GM04503 (cell line): ENCODE measurements at places on chromosomes 2 and 18.
A peak's percentile ranks its signal among the peaks of the same experiment; 100 is the strongest.

DNA sequence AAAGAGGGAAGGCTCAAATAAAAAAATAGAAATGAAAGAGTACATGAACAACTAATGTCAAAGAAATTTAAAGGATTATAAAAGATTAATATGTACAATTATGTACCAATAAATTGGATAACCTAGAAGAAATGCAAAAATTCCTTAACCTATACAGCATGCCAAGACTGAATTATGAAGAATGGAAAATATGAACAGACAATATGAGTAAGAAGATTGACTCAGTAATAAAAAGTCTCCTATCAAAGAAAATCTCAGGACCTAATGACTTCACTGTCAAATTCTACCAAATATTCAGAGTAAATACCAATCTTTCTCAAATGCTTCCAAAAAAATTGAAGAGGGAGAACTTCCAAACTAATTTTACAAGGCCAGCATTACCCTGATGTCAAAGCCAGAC, 120.2 kb upstream of the SPOPL start:
- DNase-seq: no peak

GRCh38 chr2:23596316-23596885, 211.4 kb downstream of the KLHL29 start:
- DNase-seq: no peak

GRCh38 chr2:99858951-99859596, 283.3 kb downstream of the AFF3 start:
- DNase-seq: peak; percentile 61

- no peak for DNase-seq
These were observed 37.9 kb downstream of the USP34 start for GRCh38 chr2:61432990-61433389.

- no peak for DNase-seq
These were observed 121.5 kb upstream of the LTBP1 start for GRCh38 chr2:32825291-32825712.

DNA sequence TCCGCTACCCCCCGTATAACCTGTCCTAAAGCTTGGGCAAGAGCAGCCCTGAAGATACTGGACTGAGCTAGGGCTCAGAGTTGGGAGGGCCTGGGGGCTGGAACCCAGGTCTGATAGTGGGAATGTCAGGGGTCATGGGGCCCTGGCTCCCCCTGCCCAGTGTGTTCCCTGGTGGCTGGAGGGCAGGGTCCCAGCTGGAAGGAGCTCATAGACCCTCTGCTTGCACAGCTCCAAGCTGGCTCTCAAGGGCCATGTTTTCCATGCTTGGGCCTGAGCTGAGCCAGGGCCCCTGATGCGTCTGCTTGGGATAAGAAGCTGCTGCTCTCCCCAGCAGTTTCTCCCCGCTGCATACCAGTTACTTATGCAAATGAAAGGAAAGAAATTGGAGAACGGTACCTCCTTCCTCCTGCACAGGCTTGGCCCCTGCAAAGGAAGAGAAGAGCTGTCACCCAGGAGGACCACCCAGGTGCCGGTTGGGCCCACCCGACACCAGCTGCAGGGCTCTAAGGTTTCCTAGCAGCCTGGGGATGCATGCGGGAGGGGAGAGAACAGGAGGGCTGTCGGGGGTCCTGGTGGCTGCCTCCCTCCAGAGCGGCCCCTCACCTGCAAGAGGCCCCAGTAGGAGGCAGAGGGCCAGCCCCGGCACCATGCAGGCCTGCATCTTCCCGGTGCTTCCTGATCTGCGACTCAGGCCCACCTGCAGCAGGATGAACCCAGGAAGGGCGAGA, 628 bp downstream of the OTOS start:
- no peak for DNase-seq

DNA sequence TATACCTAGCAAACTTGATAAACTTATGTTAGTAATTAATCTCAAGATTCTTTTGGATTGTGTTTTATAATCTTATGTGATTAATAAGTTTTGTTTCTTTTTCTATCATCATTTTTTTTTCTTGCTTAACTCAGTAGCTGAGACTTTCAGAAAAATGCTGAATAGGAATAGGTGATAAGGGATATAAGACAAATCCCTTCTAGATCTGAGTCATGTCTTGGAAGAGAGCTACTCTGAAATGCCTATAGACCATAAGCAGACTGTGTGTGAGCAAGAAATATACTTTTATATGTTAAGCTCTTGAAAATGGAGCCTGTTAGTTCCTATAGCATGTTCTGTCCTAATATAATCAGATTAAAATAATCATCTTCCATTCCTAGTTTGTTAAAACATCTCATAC, 29.6 kb downstream of the CYBRD1 start:
- no peak for DNase-seq

GRCh38 chr2:132374551-132374950, 42.1 kb upstream of the GPR39 start:
- peak; percentile 39 for DNase-seq
